ENCODE measurements at places on chromosomes 5 and 9.

DNA sequence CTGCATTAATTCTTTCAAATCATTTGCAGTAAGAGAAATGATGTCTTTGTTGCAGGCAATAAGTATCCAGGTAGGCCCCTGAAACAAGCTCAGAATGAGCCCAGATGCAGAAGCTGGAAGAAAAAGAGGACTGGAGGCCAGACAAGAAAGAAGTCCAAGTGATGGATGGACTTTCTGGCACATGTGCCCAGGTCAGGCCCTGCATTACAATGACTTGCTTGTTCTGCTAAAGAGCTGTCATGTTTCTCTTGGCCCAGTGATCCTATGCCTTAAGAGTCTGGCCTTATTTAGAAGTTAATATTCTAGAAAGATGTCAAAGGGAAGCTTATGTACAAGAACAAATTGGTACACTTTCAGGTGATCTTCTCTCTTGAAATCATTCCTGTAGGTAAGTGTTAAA, 64.8 kb downstream of the DPYSL3 start:
- H3K4me1 ChIP-seq, result no peaks in the 10 kb centered on the region
- DNase-seq, result no peak
- H3K27me3 ChIP-seq, result peaks cover 37% of the 10 kb centered on the region
- H3K36me3 ChIP-seq, result no peaks in the 10 kb centered on the region
- no peak overlapping the region for H3K4me3 ChIP-seq
- no peak overlapping the region for H3K27ac ChIP-seq

GRCh38 chr5:665541-665955, 27.6 kb downstream of the TPPP start:
- peaks cover 6% of the 10 kb centered on the region for H3K36me3 ChIP-seq
- no peaks in the 10 kb centered on the region for H3K27me3 ChIP-seq
- DNase-seq, result no peak
- H3K27ac ChIP-seq, result no peak overlapping the region
- H3K4me3 ChIP-seq, result peak overlapping the region; percentile 66
- H3K4me1 ChIP-seq, result peaks cover 7% of the 10 kb centered on the region

GRCh38 chr9:19913151-19913550, 124.3 kb upstream of the SLC24A2 start:
- H3K4me3 ChIP-seq, result no peak overlapping the region
- no peak overlapping the region for H3K27ac ChIP-seq
- no peak for DNase-seq
- no peaks in the 10 kb centered on the region for H3K4me1 ChIP-seq
- no peaks in the 10 kb centered on the region for H3K36me3 ChIP-seq
- peaks cover under 1% of the 10 kb centered on the region for H3K27me3 ChIP-seq

- H3K4me1 ChIP-seq, result peaks cover 4% of the 10 kb centered on the region
- H3K4me3 ChIP-seq, result no peak overlapping the region
- DNase-seq, result no peak
These were observed 38.9 kb downstream of the ACO1 start for GRCh38 chr9:32423371-32423770.

- no peaks in the 10 kb centered on the region for H3K36me3 ChIP-seq
- no peaks in the 10 kb centered on the region for H3K27me3 ChIP-seq
- no peaks in the 10 kb centered on the region for H3K4me1 ChIP-seq
- H3K27ac ChIP-seq, result no peak overlapping the region
These were observed 281.6 kb downstream of the PTPRD start for GRCh38 chr9:10331157-10331556.

- no peak for DNase-seq
- peaks cover 10% of the 10 kb centered on the region for H3K4me1 ChIP-seq
- no peak overlapping the region for H3K27ac ChIP-seq
These were observed 1.7 kb downstream of the DMRT3 start for GRCh38 chr9:977838-978830.

DNA sequence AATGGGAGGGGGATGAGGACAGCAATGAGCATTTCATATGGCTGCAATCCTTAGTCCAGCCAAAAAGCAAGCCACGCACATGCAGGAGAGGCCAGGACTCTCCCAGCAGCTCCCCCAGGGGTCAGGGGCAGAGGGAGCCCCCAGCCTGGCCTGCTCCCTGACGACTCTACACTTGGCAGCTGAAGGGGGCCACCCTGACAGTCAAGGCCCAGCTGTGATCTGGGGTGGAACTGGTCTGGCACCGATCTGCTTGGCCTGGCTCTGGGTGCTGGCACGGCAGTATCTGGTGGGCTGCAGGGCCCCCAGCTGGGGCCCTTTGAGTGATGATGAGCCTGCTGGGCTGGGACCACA, 118.1 kb downstream of the ADAMTS2 start:
- DNase-seq, result no peak
- H3K4me1 ChIP-seq, result peaks cover 2% of the 10 kb centered on the region
- no peaks in the 10 kb centered on the region for H3K36me3 ChIP-seq
- peaks cover 15% of the 10 kb centered on the region for H3K27me3 ChIP-seq
- H3K4me3 ChIP-seq, result no peak overlapping the region
- no peak overlapping the region for H3K27ac ChIP-seq

GRCh38 chr9:69139596-69139995, 34.5 kb upstream of the TJP2 start:
- DNase-seq, result no peak
- no peaks in the 10 kb centered on the region for H3K27me3 ChIP-seq
- H3K4me1 ChIP-seq, result peaks cover 11% of the 10 kb centered on the region
- H3K27ac ChIP-seq, result no peak overlapping the region

- H3K27me3 ChIP-seq, result peaks cover 17% of the 10 kb centered on the region
- peaks cover 4% of the 10 kb centered on the region for H3K36me3 ChIP-seq
- H3K27ac ChIP-seq, result no peak overlapping the region
- H3K4me1 ChIP-seq, result peaks cover 8% of the 10 kb centered on the region
- H3K4me3 ChIP-seq, result no peak overlapping the region
These were observed 9.1 kb upstream of the ANKH start for GRCh38 chr5:14880688-14881087.

- DNase-seq, result no peak
- H3K27me3 ChIP-seq, result no peaks in the 10 kb centered on the region
- peaks cover 21% of the 10 kb centered on the region for H3K4me1 ChIP-seq
- H3K27ac ChIP-seq, result no peak overlapping the region
- H3K4me3 ChIP-seq, result no peak overlapping the region
These were observed 115.6 kb downstream of the WDR70 start for GRCh38 chr5:37494756-37495155.
